Left hindlimb (tissue), 1 donor: ENCODE measurements at places on chromosomes 7 and 10.

DNA sequence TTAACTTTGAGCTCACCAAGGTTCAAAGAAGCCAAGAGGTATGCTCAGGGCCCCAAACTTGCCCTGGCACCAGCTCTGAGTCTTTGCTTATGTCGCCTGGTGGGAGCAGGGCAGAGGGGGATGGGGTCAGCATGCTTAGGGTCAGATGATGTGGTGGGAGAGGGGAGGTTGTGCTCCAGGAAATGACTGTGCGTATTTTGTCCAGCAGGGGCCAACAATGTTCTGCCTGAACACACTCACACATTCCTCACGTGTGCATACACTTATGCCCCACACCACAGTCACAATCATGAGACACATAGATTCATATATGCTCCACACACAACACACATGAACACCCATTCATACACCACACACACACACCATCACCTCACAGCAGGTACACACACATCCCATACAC lies 4.4 kb upstream of the RAMP3 start:
- no peak for DNase-seq

- no peak for DNase-seq
Measured at GRCh38 chr10:93773705-93774104, 16.0 kb downstream of the LGI1 start.

DNA sequence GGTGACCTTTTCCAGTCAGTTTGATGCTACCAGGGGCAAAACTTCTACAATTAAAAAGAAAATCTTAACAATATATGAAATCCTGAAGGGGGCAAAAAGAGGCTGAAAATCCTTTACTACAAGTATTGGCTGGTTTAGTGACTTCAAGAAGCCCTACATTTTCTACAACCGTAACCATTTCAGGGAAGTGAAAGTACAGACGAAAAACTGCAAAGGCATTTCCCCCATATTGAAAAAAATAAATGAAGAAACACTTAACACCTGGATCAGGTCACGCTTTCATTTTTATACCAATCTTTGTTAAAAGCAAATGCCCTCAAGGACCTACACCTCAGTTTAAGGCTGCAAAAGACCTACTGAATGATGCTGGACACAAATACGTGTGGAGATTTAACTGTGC lies 38.6 kb downstream of the IL6 start:
- DNase-seq = no peak

GRCh38 chr10:13792006-13792405 lies 205.2 kb downstream of the PRPF18 start:
- no peak for DNase-seq

GRCh38 chr10:6766131-6766801 lies 186.2 kb upstream of the PRKCQ start:
- DNase-seq = no peak

DNA sequence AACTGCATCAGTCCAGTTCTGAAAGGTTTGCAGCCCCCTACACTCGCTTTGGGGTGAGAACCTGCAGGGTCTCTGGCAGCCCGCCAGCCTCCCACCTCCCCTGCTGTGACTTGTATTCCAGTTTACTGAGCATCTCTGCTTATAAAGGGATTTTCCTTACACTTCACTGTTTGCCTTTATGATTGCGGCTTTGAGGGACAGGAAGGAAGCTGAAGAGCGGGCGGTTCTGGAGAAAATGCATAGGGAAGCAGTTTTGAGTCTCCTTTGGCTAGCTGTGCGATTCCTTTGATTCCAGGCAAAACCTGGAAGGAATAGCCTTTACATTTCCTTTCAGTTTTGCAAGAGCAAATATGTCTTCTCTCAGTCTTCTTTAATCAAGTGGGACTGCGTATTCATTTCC lies 65.0 kb upstream of the TRIM8 start:
- no peak for DNase-seq
